Hippocampal formation (tissue), 2 donors: ENCODE measurements at places on chromosomes 4 and X.
A peak's percentile ranks its signal among the peaks of the same experiment; 100 is the strongest.

DNA sequence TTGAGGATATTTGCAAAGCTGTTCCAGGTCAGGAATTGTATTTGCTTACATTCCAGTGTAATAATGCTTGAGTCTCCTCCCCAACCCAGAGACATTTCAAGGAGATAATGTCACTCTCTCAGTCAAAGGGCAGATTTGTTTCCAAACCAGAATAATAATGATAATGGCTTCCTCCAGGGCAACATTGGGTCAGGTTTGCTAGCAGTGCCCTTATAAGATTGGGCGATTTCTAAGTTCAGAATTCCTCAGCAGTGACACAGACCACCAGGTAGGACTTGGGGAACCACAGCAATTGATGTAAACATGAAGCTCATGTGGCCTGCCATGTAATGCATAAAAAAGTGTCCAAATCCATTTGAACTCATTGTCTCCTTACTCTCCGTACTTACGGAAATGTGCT lies 125.2 kb downstream of the BMP15 start:
- no peak for DNase-seq

DNA sequence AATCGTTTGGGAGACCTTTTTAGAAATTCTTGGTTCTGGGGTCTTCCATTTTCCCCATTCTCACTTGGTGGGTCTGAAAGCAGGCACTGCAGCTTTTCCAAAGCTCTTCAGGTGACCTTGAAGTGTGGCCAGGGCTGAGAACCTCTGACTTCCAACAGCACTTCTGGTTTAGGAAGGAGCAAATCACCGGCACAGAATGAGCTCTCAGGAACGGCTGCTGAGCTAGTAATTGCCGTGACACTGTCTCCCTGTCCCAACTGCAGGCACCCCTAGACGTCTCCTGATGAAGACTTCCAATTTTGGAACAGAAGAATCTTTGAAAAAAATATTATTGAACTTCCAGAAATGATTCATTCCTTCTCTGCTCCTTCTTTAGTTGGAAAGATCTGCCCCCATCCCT lies 31.3 kb downstream of the CD38 start:
- no peak for DNase-seq

DNA sequence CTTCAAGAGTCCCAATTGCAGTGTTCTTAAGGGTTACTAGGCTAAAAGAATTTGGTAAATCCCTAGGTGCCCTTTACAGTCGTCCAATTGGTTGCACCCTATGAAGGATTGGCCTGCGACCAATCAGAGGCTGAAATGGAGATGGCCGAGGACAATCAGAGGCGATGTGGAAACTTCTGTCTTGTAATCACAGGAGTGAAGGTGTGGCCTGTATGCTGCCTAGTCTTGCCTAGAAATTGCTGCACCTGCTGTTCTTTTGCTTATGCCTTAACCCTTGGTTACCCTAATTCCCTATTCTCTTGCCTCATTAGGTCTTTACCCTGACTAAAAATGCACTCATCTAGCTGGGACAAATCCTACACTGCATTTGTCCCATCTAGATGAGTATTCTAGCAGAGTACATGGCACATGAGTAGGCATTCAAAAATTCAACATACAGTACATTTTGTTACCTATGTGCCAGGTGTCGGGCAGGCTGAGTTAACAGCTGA lies 1.0 kb upstream of the DCK start:
- no peak for DNase-seq

GRCh38 chrX:90026730-90027129 lies 105.0 kb downstream of the TGIF2LX start:
- no peak for DNase-seq

DNA sequence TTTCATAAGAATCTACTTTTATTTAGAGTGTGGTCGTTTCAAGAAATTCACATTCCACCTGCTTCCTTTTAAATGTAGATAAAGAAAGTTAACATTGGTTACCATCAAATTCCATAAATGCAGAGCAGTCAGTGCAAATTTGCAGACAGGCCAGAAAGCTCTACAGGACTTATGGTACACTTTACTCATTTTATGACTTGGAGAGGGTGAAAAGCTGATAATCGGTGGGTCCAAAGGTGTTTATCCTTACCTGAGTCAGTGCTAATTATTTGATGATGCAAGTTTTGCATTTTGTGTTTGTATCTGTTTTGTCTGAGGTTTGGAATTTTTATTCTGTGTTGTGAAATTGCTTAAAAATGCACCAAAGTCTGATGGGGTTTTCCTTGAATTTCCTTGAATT lies 193.3 kb downstream of the PALLD start:
- DNase-seq: no peak

DNA sequence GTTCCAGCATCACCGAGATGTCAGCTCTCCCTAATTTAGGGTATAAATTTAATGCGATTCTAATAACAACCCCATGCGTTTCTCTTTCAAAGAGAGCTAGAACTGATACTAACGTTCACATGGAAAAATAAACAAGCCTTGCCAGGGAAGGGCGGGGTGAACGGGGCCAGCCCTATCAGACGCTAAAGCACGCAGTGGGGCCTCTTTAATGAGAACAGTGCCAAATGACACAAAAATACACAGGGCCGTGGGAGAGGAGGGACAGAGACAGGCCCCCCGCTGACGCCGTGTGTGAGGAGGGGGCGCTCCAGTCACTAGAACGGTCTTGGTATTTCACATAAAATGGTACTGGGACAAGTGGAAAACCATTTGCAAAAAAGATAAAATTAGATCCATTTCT lies 21.3 kb upstream of the ADRA2C start:
- DNase-seq: no peak

- DNase-seq: no peak
Observed at GRCh38 chr4:107058828-107059227, 22.7 kb upstream of the DKK2 start.

DNA sequence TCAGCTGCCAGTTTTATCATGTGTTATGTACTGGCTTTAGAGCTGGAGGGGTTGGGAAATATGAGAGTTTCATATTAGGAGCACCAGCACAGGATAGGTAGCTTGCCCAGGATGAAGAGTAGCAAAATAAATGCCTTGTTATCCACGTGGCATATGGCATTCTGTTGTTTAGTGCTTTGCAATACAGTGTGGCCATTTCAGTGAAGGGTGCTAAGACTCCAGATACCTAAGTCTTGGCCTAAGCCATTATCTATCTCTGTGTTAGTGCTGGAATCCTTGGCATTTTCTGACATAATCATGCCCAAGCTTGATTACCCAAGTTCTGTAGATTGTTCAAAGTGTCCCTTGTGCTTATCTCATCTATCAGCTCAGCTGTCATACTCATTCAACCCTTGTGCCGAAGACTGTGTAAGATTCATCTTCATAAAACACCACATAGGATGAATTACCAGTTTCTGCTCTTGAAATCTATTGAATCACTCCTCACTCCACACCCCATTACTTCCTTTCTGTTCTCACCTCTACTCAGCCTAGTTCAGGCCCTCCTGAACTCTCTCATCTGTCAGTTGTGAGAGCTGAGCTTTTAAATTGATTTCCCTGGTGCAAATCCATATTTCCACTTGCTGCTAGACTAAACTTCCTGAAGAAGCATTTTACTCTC lies 73.5 kb downstream of the CLCN5 start:
- no peak for DNase-seq

DNA sequence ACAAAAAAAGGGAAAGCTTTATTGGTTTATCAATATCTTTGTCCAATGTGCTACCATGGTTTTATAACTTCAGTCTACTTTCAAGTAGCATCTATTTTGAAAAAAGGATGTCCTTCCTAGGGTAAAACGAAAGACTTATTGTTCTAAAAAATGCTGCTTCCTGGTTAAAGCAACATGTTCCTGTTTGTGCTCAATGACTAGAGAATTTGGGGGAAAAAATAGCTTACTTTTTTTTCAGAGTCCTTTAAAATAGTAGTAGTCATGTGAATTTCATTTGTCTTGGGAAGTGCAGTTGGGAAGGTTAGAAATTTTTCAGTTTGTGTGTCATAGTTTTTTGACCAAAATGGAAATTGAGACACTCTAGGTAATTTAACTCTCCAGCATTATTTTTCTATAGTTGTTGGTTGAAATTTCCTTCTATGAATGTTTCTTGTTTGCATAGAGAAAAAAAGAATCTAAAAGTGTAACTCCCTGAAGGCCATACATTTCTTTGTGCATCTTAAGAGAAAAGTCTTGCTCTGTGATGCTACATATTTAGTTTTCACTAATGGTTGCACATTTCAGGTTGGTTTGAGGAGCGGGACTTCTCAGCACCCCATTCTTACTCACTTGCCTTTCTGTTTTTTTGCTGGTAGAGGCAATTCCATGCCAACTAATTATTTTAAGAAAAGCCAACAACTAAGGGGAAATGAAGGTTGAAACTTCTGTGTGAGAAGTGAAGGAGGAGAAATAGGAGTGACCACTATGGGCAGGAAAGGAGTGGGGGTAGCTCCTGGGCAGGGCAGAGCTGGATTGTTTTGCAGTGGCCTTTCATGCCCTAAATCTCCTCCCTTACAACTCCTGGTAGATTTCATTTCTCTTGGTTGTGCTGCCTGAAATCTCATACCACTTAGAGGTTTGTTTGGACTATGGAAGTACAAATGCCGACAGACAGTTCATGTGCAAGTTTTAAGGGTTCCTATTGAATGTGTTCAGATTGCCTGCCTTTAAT lies 76.4 kb downstream of the RAPGEF2 start:
- DNase-seq: no peak

- DNase-seq: no peak
Observed at GRCh38 chr4:76806757-76807156, 91.2 kb downstream of the SOWAHB start.

GRCh38 chr4:7964459-7964858 lies 24.8 kb upstream of the AFAP1 start:
- DNase-seq: no peak

DNA sequence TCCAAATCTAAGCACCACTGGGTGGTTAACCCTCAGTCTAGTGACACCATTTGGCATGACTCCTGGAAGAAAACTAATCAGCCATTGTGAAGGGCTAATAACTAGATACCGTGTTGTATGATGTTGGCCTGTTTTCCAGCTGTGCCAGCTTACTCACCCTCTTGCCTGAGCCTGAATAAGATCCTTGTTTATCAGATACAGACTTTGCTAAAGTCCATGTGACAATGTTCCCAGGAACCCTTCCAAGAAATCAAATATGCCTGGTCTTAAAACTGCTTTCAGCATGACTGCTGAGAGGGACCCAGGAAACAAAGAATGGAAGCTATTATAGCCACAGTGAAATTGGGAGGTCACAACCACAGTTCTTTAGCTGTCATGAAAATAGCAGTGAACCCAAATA lies 640.8 kb upstream of the INTU start:
- peak; percentile 74 for DNase-seq

DNA sequence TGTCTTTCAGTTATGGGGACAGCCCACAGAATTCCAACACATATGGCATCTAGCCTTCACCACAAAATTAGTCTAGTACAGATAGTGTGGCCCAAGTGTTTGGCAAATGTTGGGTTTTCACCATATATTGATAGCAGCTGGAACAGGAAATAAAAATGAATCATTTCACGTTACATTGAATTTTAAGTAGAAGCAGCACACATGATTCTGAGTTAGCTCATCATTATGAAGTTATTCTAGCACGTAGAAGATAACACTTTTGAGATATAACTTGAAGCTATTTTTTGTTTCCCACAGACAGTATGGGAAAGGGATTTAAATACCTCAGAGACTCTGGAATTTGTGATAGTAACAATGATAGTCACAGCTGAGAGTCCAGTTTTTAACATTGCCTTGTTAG lies 118.7 kb downstream of the FAT4 start:
- no peak for DNase-seq

DNA sequence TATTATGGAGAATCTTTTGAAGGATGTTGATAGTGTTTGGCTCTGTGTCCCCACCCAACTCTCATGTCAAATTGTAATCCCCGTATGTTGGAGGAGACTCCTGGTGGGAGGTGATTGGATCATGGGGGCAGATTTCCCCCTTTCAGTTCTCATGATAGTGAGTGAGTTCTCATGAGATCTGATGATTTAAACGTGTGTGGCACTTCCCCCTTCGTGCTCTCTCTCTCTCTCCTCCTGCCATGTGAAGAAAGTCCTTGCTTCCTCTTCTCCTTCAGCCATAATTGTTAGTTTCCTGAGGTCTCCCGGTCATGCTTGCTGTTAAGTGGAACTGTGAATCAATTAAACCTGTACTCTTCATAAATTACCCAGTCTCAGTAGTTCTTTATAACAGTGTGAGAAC lies 166.1 kb upstream of the NUDT6 start:
- no peak for DNase-seq

- peak; percentile 88 for DNase-seq
Observed at GRCh38 chr4:76199664-76200211, 13.9 kb downstream of the SCARB2 start.

GRCh38 chr4:175560604-175561003 lies 251.5 kb downstream of the GPM6A start:
- DNase-seq: no peak

DNA sequence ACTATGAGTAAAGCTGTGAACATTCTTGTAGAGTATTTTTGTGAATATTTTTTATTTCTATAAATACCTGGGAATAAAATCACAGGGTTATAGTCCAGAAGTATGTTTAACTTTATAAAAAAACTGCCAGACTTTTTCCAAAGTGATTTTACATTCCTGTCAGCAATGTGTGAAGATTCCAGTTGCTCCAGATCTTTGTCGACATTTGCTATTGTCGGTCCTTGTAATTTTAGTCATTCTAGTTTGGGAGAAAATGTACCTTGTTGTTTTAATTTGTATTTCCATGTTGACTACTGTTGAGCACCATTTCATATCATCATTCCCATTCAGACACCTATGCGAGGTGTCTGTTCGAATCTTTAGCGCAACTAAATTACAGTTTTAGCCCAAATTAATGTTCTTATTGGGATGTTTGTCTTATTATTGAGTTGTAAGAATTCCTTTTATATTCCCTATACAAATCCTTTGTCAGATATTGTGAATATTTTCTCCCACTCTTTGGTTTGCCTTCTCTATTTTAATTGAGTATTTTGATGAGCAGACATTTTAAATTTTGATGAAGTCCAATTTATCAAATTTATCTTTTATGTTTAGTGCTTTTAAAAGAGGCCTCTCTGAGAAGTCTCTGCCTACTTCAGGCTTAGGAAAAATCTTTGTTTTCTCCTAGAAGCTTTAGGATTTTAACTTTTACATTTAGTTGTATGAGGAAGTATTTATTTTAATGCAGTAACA lies 2.6 kb downstream of the CEP135 start:
- no peak for DNase-seq

GRCh38 chr4:97367878-97368277 lies 775.4 kb downstream of the STPG2 start:
- DNase-seq: no peak

- DNase-seq: no peak
Observed at GRCh38 chr4:101818362-101818761, 27.8 kb downstream of the BANK1 start.

- DNase-seq: no peak
Observed at GRCh38 chr4:127708985-127709384, 21.2 kb upstream of the SLC25A31 start.

GRCh38 chrX:108090491-108091263 lies 665 bp downstream of the PSMD10 start:
- DNase-seq: no peak

GRCh38 chrX:103954259-103954658 lies 8.2 kb upstream of the TMSB15B start:
- DNase-seq: no peak

GRCh38 chr4:71050809-71051208 lies 57.4 kb downstream of the DCK start:
- no peak for DNase-seq
